ENCODE measurements at places on chromosomes 1 and 21.

DNA sequence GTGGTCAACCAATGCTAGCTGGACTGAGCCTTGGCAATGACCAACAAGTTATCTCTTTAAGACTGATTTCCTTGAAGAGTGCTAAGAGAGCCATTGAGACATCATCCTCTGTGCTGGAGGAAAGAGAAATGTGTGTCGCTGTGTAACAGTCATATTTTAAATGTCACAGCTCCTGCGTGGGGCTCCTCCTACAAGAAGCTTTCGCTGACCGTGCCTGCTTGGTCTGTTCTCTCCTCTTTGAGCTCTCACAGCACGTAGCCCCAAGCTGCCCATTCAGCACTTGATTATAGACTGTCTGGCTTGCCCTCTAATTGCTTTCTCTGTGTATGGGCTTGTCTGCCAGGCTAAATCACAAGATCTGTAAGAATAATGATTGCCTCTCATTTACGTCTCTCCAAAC, 221.3 kb downstream of the FOXD2 start:
- DNase-seq, result no peak

GRCh38 chr1:12524266-12524665, 93.7 kb downstream of the DHRS3 start:
- DNase-seq, result no peak

DNA sequence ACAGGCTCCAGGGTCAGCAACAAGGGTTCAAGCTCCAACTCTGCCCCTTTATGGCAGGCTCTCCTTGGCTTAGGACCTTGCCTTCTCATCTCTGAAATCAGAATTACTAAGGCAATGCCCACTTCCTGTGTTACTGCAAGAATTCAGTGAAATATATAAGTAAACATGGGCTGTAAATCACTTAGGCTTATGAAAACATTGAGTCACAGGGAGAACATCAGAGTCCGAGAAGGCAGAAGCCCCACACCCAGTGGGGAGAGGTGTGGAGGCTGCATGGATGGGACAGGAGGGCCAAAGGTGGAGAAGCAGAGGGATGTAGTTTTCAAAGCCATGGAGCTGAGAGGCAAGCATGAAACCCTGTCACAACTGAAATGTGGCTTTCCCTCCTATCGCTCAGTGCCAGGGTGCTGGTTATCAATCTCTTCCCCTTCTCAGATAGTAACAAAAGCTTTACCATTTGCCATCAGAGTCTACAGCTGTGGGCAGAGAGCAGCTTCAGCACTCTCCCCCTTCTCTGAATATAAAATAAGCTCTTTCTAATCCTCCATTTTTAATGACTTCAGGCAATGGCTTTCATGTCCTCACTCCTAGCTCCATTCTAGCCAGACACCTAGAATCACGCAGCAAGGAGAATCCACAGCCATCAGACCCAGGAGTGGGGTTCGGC, 3.4 kb downstream of the RGS8 start:
- DNase-seq, result no peak

DNA sequence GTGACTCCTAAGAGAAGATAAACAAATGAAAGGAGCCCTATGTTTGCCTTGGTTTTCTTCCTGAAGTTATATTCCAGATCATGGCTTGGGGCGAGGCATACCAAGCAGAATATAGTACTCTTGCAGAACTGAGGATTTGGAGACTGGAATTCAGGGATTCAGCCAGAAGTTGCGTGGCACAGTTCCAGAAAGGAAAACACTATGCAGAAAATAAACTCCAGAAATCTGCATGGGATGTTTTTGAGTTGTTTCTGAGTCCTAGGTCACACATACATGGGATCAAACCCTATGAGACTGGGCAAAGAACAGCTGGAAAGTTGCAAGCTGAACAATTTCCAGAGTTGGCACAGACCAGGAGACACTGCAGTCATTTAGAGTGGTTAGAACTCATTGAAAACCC, 42.9 kb upstream of the IFFO2 start:
- no peak for DNase-seq

GRCh38 chr1:226990133-226990716, 50.1 kb downstream of the COQ8A start:
- DNase-seq, result peak; percentile 71

- DNase-seq, result peak; percentile 41
These were observed 41.0 kb upstream of the DR1 start for GRCh38 chr1:93304716-93305138.
